Vagina (tissue), 2 donors: ENCODE measurements at places on chromosomes 6 and 20.

DNA sequence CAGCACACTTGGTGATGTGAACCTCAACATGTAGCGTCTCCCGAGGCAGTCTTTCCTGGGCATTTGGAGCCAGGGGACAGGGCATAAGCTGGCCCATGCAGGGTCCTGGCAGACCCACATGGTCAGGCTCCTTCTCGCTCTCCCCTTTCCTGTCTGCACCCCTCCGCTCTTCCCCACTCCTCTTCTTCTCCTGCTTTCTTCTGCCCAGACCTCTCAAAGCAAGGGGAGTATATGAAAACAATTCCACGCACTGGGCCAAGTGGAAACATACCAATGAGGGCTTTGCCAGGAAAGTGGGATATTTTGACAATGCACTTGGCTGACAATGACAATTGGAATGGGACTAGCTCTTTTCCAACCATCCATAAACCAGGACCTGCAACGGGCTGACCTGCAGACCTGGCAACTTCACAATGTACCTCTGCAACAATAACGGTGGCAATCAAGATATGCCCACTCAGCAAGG is 58.9 kb upstream of the TRAF3IP2 start:
- no peaks in the 10 kb centered on the region for H3K36me3 ChIP-seq
- H3K27me3 ChIP-seq: no peaks in the 10 kb centered on the region
- H3K4me1 ChIP-seq: peaks cover 62% of the 10 kb centered on the region
- no peak overlapping the region for H3K4me3 ChIP-seq
- peak overlapping the region; percentile 80 for H3K27ac ChIP-seq

GRCh38 chr6:100488244-100488643 is 23.5 kb upstream of the SIM1 start:
- no peaks in the 10 kb centered on the region for H3K36me3 ChIP-seq
- DNase-seq: no peak
- H3K4me1 ChIP-seq: no peaks in the 10 kb centered on the region

DNA sequence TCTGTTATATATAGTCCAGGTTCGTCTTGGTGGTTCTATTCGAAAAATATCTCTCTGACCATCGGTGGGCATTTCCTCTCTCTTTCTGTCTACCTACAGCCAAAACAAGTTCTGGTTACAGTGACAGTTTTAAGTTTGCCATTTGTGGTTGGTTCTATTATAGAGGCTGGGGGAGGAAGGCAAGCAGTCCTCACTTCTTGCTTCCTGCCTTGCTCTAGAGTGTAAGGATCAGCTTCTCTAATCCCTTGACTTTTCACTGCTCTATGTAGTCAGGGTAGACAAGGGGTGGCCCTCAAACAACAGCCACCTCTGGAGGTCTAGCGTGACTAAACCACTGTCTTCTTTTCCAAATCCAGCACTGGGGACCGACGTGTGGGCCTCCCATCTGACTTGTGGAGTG is 16.1 kb downstream of the E2F3 start:
- H3K36me3 ChIP-seq: no peaks in the 10 kb centered on the region
- H3K4me1 ChIP-seq: no peaks in the 10 kb centered on the region
- no peaks in the 10 kb centered on the region for H3K27me3 ChIP-seq
- no peak for DNase-seq
- H3K4me3 ChIP-seq: no peak overlapping the region

GRCh38 chr6:111406200-111406721 is 76.8 kb downstream of the REV3L start:
- no peak for DNase-seq
- H3K4me3 ChIP-seq: no peak overlapping the region
- H3K27ac ChIP-seq: no peak overlapping the region
- peaks cover 4% of the 10 kb centered on the region for H3K4me1 ChIP-seq
- peaks cover 39% of the 10 kb centered on the region for H3K36me3 ChIP-seq
- no peaks in the 10 kb centered on the region for H3K27me3 ChIP-seq

GRCh38 chr20:50810842-50811241 is 16.0 kb downstream of the BCAS4 start:
- H3K36me3 ChIP-seq: no peaks in the 10 kb centered on the region
- DNase-seq: no peak
- H3K4me1 ChIP-seq: no peaks in the 10 kb centered on the region
- H3K27me3 ChIP-seq: no peaks in the 10 kb centered on the region
- H3K4me3 ChIP-seq: no peak overlapping the region
- no peak overlapping the region for H3K27ac ChIP-seq
